ENCODE measurements at places on chromosomes 6 and 20.

DNA sequence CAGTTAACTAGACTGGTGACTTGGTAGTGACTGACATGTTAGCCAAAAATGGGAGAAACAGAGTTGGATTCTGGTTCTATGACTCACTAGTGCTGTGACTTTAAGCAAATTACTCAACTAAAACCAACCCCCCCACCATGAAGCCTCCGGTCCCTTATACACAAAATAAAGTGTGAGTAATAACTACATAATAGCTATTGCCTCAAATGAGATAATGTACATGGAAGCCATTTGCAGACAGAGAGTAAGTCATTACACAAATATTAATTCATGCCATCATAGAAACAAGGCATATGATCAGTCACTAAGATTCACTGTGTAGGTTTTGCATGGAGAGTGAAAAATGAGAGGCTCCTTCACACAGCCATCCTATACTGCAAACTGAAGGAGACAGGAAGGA is 111.9 kb downstream of the HIVEP2 start:
- DNase-seq, result no peak

GRCh38 chr6:83096791-83097190 is 29.3 kb downstream of the DOP1A start:
- DNase-seq, result no peak

DNA sequence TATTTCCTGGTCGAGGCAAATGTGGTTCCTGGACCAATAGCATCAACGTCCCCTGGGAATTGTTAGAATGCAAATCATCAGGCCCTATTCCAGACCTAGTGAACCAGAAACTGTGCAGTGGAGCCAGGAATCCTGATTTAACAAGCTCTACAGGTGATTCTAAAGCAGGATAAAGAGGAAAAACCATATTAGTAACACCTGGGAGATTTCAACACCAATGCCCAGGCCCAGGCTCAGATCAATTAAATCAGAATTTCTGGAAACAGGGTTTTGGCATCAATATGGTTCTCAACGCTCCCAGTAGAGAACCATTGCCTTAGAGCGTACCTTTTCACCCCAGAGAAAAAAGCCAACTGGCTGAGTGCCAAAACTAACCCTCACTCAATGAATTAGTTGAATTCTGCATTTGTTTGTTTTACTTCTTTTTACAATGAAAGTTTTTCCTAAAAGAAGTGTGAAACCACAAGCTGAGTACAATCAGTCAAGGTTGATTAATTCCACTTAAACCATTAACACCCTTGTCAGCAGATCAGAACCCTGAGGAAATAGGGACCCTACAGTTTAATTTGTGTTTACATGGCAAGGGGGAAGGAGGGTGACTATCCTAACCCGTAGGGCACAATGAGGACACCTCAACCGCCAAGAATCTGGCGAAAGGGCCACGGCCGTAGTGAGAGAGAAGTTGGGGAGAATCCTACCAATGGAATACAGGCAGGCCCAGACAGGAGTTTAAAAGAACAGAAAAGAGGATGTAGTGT is 34.9 kb upstream of the LOC128125822 start:
- no peak for DNase-seq

- DNase-seq, result no peak
Observed at GRCh38 chr6:11684901-11685480, 93.6 kb downstream of the ADTRP start.

GRCh38 chr6:38656896-38657295 is 17.2 kb upstream of the BTBD9 start:
- no peak for DNase-seq

- DNase-seq, result no peak
Observed at GRCh38 chr20:50695135-50695872, 4.0 kb upstream of the RIPOR3 start.

DNA sequence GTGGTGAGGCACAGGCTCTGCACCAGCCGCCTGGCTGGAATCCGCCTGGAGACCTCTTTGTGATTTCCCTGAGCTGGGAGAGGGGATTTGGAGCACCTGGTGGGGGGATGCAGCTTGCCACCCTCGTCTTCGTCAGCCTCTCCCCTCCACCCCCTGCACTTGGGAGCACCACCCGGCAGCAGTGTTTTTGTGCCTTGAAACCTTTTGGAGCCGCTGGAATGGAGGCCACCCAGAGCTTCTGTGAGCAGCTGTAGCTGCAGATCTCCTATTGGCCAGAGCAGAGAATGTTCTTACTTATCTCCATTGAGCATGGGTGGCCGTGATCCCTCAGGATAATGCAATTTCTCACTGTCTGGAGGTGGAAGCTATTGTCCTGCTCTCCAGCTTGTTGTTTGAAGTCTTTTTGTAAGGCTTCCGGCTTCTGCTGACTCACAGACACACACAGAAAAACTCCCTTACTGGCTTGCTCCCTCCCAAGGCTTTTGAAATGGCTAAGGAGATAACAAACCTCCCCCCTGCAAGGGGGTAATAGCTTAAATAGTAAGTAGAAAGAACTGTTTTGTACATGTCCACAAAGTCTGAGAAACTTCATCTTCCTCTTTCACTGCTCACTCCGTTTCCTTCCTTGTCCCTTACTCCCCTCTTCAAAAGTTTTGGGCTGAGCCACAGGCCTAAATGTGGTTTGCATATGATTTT is 271.2 kb downstream of the PRL start:
- DNase-seq, result no peak

GRCh38 chr6:3915076-3915791 is 66.1 kb downstream of the FAM50B start:
- no peak for DNase-seq

DNA sequence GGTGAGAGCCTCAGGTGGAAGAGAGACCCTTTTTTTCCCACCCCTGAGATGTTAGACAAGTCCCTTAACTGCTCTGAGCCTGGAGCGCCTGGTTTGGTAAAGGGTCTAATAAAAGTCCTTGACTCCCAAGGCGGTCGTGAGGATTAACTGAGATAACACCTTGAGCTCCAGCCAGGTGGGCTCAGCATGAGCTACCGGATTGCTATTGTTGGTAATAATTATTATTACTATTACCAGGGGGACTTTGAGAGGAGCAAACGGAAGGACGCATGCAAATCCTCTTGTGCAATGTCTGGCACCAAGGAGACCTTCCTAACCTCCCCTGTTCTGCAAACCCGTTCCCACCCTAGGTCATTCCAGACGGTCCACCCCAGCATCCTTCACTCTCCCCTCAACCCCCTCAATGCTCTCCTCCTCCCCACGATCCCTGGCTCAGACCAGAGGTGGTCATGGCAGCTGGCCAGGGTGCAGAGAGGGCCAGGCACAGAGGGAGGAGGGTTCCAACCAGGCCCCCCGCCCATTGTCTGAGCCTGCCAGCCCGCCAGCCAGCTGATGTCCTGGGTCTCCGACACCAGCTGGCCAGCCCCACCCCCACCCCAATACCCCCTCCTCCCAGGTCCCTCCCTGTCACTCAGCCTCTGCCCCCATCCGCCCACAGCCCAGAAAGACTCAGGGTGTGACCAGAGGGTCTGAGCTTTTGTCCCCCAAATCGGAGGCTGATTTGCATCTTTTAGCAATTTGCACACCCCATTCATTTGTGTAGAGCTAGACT is 14.3 kb upstream of the CBFA2T2 start:
- DNase-seq, result no peak

GRCh38 chr6:79947191-79948186 is at the start of gene ELOVL4:
ELOVL4 (minus strand) TSS chr6:79947553; CDS start chr6:79947279, 274 bp downstream.
- peak; percentile 44 for DNase-seq

GRCh38 chr20:50574108-50574507 is 63.9 kb downstream of the PTPN1 start:
- DNase-seq, result no peak

GRCh38 chr6:163761481-163761880 is 347.0 kb downstream of the QKI start:
- no peak for DNase-seq

- DNase-seq, result no peak
Observed at GRCh38 chr20:53804920-53805894, 211.6 kb upstream of the ZNF217 start.

GRCh38 chr6:81890846-81891245 is 138.4 kb upstream of the TENT5A start:
- no peak for DNase-seq

DNA sequence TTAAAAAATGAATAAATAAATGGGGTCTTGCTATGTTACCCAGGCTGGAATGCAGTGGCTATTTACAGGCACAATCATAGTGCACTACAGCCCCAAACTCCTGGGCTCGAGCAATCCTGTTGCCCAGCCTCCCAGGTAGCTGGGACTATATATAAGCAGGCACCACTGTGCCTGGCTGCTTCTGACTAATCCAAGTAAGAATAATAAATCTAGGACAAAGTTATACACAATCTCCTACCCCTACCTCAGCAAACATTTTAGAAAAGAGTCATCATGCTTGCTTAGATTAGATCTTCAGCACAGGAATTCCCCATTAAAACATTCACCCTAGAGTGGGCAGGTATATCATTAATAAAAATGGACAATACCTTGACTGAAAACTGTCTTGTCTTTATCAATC is 124.6 kb downstream of the REV3L start:
- DNase-seq, result no peak

- peak; percentile 3 for DNase-seq
Observed at GRCh38 chr6:51429017-51429712, 610.5 kb downstream of the TFAP2B start.

GRCh38 chr6:5738211-5738610 is 268.5 kb downstream of the NRN1 start:
- no peak for DNase-seq

GRCh38 chr6:31010393-31011060 is at the start of gene MUC22:
MUC22 (plus strand) TSS chr6:31010474; CDS start chr6:31010707, 233 bp downstream.
- no peak for DNase-seq

- DNase-seq, result no peak
Observed at GRCh38 chr20:50704971-50705370, 13.6 kb upstream of the RIPOR3 start.

DNA sequence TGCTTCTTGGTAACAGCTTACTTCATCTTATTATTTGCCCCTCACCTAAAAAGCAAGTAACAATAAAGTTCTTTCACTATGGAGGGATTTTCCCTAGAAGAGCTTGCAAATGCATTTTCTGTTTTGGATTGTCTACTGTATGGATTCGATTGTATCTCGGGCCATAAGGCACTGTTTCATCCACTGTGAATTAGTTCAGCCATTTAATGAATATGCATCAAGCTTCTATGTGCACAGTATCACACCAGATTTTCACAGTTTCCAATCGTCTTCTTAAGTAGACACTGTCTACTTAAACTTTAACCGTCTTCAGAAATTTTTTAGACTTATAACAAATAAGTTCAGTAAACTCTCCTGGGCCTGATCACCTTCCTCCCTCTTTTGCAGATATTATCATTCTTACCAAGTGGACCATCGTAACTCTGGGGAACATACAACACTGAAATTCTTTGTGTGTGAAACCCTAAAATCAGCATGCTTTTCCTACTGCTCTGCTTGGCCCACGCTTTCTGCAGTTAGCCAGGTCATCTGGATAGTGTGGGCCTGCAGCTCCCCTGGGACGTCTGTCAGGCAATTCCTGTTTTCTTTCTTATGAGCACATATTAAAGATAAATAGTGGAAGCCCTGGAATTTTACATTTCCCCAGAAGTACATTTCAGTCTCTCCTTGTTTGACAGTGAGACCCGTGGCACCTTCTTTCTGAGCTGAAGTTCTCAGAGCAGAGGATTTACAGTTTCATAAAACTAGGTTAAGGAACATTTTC is 136.5 kb upstream of the PDE10A start:
- no peak for DNase-seq

All from NCI-H1417 treated with DMSO at 0.1 percent for 48 hours (cell line).